Astrocyte of the cerebellum (primary cell): ENCODE measurements at places on chromosomes 2 and 18.

DNA sequence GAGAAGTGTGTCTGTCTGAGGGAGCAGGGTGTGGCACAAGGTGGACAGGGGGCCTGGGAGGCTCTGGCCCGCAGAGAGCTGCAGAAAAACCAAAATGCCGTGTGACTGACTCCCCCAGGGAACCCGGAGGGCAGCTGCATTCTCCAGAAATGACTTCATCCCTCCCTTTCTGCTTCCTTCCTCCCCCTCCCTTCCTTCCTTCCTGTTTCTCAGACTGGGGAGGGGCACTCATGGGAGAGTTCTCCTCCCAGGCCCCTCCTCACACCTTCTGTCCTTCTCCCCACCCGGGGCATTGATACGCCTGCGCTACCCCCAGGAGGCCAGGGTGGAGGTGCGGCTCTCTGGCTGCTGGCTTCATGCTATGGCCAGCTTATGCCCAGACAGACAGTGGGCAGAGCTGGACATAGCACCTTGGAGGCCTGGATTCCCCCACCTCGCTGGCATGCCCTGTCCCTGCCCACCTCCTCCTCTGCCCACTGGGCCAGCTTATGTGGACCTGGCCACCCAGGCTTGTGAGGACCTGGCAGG, 8.2 kb upstream of the GPR17 start:
- DNase-seq, result no peak

GRCh38 chr2:65031341-65032018, 24.7 kb upstream of the CEP68 start:
- DNase-seq, result no peak

DNA sequence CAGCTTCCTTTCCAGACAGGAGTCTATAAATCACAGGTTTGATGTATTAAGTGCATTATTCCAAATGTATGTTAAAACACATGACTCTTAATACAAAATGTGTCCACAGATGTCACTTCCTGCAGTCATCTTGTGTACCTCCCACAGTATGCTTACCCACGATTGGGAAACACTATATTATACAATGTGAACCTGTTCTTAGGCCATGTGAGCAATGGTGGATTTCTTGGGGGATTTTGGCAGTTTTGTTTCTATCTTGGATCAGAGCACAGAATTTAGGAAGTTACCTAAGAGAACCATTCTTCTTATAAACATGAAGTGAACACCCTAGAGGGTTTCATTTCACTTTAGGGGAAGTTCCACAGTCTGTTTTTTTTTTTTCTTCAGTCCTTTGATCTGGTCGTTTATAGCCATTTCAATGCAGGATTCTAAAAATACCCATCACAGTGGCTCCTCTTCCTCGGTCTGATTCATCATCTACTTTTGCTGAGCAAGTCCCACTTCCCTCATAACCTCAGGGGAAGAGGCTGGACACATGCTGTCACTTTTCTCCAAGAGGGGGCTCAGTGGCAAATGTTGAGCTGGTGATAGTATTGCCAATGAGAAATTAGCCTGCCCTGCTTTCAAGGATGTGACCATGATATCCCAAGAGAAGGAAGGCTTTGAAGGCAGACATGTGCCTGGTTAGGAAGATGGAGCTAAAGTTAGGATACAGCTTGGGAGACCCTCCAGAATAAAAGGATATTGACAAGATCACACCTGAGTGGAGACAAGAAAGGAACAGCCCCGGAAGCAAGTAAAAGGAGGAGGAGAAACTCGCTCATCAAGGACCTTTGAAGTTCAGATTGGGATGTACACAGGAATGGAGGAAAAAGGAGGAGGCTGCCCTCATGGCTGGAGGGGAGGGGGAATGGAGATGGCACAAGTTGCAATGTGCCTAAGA, 22.6 kb downstream of the PLEK start:
- no peak for DNase-seq

GRCh38 chr2:180607514-180608049, 372.8 kb upstream of the UBE2E3 start:
- DNase-seq, result no peak

DNA sequence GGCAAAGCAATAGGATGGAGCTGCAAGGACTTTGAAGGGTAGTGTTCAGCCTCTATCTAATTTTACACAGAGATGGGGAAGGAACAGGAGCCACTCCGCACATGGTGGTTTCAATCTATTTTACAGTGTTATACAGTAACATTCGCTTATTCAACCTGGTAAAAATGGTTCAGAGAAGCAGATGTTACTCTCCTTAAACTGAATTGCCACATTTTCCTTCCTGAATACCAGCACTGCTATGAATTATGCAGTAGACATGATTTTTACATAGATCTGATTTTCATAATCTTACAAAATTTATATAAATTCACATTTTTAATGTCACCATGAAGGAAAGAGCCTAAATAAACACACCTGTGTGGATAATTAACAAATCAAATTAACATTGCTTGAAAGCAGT, 85.0 kb downstream of the ITGA4 start:
- no peak for DNase-seq

- DNase-seq, result no peak
Measured at GRCh38 chr18:46271488-46271887, 167.3 kb downstream of the HAUS1 start.
